ENCODE measurements at places on chromosomes 7 and 10. TPM values are rescaled to one million over a fixed set of nuclear protein-coding genes. Genes with fewer than 3 reads are reported as not detected.

The CALD1 gene
- total RNA-seq: 0.47 TPM

The TSPAN33 gene
- total RNA-seq: 6.1 TPM

GRCh38 chr7:147498081-147498480 lies 1092.5 kb upstream of the C7orf33 start:
- no peak for DNase-seq

GRCh38 chr7:124460056-124460450 lies 305.5 kb downstream of the GPR37 start:
- no peak for DNase-seq

DNA sequence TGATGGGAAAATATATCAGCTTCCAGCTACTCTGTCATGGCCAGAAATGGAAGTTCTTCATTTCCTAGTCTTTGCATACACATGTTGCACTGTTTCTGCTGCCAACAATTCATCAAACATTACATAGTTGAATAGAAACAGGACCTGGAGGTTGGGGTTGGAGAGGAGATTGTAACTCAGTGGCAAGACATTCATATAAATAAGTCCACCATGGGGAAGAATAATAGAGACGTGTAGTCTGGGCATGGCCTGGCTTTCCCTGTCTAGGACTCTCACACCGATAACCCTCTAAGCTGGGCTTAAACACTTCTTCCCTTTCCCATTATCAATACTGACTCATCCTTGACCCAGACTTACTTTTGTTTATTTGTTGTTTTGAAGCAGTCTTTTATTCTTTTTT lies 155.7 kb downstream of the PLPP4 start:
- no peak for DNase-seq

DNA sequence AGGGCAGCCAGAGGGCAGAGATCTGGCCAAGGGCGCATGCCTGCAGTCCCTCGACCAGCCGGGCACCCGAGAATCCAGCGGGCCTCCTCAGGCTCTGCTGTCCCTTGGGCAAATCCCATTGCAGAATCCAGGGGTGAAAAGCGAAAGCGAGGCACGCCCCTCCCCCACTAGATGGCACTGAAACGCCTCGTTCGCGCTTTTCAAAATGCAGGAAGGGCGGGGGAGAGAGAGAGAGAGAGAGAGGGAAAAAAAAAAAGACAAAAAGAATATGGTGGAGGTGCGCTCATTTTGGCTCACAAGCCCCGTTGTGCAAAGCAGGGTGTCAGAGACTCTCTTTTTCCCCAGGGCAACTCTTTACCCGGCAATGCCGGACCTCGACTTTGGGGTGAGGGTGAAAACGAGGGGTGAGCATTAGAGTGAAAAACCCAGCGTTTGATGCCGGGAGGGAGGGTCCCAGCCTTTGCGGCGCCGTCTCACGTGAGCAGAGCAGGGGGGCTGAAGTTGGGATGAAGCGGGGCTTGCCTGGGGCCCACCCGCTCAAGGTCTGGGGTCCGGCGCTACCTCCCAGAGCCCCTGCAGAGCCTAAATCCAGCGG lies 2.5 kb upstream of the TMEM178B start:
- DNase-seq: peak; percentile 71

DNA sequence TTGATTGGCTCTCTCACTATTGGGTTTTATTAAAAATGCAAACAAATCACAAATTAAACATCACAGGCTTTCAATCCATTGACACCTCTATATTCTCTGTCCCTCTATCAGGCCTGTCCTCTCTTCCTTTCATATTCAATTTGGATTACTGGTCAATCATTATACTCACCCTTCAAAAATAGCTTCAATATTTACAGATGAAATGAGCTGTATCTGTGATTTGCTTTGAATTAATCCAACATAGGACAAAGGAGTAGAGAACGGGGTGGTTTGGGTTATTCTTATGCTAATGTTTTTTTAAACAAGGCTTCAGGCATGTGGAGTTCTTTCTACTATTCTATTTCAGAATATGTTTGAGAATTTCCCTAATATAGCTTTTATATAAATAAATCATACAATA lies 2.3 kb downstream of the TAS2R39 start:
- no peak for DNase-seq

- DNase-seq: no peak
Observed at GRCh38 chr10:83978681-83979383, 160.5 kb upstream of the GHITM start.

DNA sequence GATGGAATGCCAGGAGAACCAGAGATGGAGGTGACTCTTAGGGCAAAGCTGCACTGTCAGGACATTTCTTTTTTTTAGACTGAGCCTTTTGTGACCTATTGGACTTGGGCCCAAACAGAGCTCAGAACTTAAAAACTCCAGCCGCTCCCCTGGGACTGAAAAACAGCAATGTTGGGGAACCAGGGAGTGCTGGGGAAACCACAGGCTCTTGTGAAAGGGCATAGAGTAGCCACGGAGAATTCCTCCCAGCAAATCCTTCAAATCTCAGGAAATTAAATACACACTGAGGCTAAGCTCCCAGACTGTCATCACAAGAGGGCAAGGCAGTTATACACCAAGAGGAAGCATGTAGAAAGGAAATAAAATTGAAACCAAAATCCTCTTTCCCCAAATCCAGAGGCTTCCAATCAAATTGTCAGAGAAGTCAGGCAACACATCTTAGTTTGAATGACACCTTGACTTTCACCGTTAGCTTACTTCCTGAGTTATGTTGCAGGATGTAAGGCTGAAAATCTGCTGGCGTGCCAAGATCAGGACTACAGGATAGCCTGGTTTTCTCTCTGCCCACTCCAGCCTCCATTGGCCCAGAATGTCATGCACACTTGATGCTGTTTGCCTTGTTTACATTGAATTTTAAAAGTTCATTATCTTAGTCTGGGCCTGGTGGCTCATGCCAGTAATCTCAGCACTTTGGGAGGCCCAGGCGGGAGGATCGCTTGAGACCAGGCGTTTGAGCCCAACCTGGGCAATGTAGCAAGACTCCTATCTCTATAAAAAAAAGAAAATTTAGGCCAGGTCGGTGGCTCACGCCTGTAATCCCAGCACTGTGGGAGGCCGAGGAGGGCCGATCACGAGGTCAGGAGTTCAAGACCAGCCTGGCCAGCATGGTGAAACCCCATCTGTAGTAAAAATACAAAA lies 2.6 kb upstream of the RFC2 start:
- DNase-seq: no peak

GRCh38 chr10:31320550-31321211 lies 1.7 kb downstream of the ZEB1 start:
- DNase-seq: peak; percentile 57

- no peak for DNase-seq
Observed at GRCh38 chr7:51314726-51315125, 1.9 kb downstream of the COBL start.
